SW480 (cell line): ENCODE measurements at places on chromosomes 1 and 21.

- no peak for DNase-seq
Observed at GRCh38 chr1:158324395-158324794, 6.9 kb downstream of the CD1B start.

DNA sequence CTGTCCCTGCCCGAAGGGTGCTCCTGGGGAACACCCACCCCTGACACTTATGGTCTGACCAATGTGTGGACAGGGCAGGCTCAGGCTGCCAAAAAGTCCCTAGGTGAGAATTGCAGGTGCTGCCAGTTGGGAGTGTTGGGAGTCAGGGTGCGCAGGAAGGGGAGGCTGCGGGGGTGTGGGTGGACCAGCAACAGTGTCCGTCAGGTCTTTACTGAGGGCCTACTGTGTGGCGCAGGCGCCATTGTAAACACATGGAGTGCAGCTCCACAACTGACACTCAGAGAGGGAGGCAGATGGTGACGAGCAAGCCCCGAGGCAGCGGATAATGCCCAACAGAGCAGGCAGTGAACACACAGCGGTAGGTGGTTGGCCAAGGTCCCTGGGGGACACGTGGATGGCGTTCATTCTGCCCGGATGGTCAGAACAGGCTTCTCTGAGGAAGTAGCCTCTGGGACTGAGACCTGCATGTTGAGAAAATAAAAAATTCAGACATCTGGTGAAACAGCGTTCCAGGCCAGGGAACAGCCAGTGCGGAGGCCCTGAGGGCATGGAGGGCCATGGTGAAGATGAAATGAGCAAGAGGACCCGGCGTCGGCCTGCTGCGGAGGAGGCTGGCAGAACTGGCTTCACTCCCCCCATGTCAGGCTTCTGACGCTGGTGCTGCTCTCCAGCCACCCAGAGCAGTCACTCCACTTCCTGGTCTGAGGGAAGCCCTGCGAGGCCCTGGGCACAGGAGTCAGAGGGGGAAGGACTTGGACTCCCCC is 136.2 kb upstream of the ZBTB40 start:
- DNase-seq, result no peak

GRCh38 chr21:17783481-17784179 is 35.5 kb downstream of the C21orf91 start:
- DNase-seq, result no peak

DNA sequence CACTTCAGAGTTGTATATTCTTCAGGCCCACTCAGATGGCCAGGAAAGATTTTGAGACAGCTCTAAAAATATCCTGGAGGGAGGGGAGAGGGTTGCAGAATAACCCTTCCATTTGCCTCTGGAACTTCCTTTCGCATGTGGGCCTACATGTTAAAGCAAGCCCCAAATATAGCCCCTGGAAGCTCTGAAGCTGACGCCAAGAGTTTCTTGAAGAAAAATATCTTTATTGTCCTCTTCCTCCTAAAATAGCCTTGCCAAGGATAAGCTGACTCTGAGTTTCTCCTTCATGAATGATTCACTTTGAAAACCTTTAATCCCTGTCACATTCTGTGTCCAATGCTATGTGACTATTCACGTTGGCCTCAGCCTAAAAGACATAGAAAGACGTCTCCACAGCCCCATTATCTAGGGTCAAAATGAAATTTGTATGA is 6.4 kb downstream of the C1orf116 start:
- no peak for DNase-seq

DNA sequence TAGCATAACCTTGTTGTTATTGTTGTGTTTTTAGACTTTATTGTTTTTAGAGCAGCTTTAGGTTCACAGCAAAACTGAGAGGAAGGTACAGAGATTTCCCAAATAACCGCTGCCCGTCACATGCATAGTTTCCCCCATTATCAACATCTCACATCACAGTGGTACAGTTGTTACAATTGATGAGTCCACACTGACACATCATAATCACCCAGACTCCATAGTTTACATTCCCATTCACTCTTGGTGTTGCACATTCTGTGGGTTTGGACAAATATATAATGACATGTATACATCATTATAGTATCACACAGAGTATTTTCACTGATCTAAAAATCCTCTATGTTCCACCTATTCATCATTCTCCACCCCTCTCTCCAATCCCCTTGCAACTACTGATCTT is 25.9 kb upstream of the TOR3A start:
- DNase-seq, result no peak

GRCh38 chr1:189323091-189323490 is 1154.6 kb downstream of the BRINP3 start:
- no peak for DNase-seq

- DNase-seq, result no peak
Observed at GRCh38 chr1:17403081-17403480, 31.1 kb downstream of the PADI6 start.

DNA sequence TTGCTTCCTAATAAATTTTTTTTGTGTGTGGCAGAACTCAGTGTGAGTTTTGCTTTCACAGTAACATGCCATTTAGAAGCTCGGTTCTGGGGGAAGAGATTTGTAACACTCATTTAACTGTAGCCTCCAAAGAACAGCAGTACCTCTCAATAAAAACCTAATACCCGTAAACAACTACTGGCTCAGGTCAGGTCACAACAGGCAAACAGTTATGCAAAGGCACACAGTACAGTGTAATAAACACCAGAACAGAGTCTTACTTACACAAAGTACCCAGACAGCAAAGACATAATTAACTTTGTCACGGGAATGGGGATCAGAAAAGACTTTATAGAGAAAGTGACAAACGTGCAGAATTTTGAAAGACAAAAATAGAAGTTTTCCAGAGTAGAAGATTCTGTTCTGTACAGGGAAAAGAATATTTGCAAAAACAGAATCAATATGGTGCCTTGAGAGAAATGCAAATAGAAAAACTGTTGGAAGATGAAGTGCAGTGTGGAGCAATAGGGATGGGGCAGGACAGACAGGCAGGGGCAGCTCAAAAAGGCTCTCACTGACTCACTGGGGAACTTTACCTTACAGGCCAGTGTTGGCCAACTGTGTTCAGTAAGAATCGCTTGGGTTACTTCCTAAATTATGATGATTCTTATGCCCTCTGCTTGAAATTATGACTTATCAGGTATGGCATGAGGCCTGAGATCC is 38.8 kb downstream of the EGLN1 start:
- DNase-seq, result no peak

- DNase-seq, result peak; percentile 10
Observed at GRCh38 chr21:25515484-25516405, 91.5 kb downstream of the MRPL39 start.

- DNase-seq, result no peak
Observed at GRCh38 chr1:150574260-150575071, 4.9 kb downstream of the MCL1 start.

DNA sequence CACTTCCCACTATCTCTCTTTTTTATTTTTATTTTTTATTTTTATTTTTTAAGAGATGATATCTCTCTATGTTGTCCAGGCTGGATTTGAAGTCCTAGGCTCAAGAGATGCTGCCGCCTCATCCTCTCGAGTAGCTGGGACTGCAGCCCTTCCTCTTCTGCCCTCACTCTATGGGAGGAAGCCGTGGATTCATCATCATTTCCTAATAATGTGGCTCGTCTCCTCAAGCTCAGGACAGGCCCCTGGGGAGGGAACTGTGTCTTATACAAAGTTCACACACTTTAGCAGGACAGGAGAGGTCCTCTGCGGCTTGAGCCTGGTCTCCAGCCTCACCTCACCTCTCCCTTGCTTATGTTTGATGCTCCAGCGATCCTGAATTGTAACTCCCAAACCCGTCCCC is 16.5 kb upstream of the IFFO2 start:
- DNase-seq, result no peak

DNA sequence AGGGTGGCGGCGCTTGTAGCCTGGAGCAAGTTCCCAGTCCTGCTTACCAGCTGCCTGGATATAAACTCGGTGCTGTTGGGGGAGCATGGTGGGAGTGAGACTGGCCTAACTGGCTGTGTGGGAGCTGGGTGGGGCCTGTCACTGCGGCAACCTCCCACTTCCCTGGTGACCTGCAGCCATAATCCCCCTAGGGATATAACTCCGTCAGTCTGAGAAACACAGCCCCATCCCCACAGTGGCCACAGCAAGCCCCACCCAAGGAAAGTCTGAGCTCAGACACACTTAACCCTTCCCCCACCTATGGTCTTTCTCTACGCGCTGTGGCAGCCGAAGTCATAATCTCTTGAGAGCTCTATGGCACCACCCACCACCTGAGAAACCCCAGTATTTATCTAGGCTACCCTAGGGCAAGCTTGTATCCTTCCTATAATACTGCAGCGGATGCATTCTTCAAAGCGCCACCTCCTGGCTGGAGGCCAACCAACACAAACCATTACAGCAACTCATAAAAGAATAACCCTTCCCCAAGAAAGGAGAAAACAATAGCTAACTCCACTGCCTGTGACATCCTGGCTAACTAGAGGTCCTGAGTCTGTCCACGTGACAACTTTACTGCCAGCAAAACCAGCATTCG is 57.4 kb downstream of the ZNF648 start:
- no peak for DNase-seq

- DNase-seq, result no peak
Observed at GRCh38 chr1:113399062-113399583, 8.8 kb downstream of the MAGI3 start.

GRCh38 chr21:38351961-38352521 is 95.2 kb downstream of the KCNJ15 start:
- peak; percentile 19 for DNase-seq

DNA sequence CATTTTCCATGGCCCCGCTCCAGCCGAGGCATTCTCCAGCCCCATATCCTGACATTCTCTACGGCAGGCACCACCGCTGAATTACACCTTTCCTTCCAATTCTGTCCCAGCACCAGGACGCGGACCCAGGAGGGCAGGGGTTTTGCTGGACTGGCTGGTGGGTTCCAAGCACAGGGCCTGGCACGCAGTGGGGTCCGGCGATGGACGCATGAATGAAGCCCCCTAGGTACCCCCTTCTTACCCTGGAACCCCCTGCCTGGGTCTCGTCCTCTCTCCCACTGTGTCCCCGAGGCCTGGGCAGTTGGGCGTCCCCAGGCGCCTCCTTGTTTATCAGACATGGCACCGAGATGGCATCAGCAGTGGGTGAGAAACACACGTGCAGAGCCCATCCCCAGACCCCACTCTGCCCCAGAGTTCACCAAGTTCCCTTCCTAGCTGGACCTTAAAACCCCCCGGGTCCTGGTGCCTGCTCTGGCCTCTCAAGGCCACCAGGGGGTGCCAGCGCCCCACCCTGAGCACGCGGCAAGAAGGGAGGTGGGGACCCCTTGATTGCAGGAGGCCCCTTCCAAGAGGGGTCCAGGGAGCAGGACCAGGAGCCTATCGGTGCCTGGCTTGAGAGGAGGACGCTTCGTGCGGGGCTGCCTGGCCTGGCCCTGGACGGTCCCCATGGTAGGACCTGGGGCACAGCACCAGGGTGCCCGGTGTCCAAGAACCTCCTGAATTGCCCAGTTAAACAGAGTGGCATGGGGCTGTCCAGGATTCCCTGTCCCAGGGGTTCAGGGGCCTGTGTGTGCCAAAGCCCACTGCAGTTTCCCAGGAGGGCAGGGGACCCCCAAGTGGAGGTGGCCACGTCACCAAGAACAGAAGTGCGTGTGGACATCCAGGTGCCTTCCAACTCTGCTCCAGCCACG is 46.1 kb downstream of the MEGF6 start:
- no peak for DNase-seq

GRCh38 chr1:154851392-154852177 is 18.5 kb downstream of the KCNN3 start:
- DNase-seq, result no peak

DNA sequence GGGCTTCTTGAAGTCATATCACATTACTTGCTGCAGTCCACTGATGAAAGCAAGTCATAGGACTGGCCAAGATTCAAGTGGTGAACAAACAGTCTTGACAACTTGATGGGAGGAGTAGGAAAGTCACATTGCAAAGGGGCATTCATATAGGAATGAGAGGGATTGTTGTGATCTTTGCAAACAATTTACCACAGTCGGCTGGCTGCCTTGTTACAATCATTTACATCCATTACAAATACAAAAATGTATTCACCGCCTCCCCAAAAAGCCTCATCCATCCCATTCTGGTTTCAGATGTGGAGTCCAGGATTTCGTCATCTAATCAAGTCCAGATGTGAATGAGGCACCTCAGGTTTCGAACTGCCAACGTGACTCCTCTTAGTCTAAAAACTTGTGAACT is 26.8 kb downstream of the GORAB start:
- DNase-seq, result no peak

GRCh38 chr1:239744851-239745250 is 346.8 kb upstream of the FMN2 start:
- no peak for DNase-seq

GRCh38 chr1:228985661-228986060 is 250.4 kb downstream of the RHOU start:
- no peak for DNase-seq

- DNase-seq, result no peak
Observed at GRCh38 chr1:184257873-184258272, 129.0 kb upstream of the C1orf21 start.

GRCh38 chr1:206021626-206022365 is 1.9 kb downstream of the CTSE start:
- DNase-seq, result peak; percentile 39

GRCh38 chr1:117682372-117682771 is 76.5 kb downstream of the TENT5C start:
- DNase-seq, result no peak

- no peak for DNase-seq
Observed at GRCh38 chr1:84377480-84378095, 20.7 kb upstream of the DNASE2B start.
